RPMI7951 (cell line): ENCODE measurements at places on chromosomes 16 and 17. TPM values are rescaled to one million over a fixed set of nuclear protein-coding genes. Genes with fewer than 3 reads are reported as not detected.
A peak's percentile ranks its signal among the peaks of the same experiment; 100 is the strongest.

DNA sequence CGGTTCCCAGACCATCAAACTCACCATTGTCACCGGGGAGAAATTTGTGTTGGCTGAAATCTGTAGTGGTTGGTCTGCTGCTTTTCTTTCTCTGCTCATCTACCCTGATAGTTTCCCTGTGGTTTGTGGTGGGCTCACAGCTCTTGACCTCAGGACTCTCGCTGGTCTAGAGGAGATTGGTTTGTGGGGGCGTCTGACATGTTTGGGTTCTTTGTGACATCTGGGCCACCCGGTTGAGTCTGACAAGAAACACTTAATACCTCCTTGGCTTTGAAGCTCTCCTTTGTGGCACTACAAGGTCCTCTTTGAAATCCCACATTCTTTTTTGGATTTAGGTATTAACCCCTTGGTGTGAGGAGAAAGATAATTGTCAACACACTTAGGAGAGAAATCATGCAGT, 662.0 kb downstream of the WWOX start:
- no peak for DNase-seq

DNA sequence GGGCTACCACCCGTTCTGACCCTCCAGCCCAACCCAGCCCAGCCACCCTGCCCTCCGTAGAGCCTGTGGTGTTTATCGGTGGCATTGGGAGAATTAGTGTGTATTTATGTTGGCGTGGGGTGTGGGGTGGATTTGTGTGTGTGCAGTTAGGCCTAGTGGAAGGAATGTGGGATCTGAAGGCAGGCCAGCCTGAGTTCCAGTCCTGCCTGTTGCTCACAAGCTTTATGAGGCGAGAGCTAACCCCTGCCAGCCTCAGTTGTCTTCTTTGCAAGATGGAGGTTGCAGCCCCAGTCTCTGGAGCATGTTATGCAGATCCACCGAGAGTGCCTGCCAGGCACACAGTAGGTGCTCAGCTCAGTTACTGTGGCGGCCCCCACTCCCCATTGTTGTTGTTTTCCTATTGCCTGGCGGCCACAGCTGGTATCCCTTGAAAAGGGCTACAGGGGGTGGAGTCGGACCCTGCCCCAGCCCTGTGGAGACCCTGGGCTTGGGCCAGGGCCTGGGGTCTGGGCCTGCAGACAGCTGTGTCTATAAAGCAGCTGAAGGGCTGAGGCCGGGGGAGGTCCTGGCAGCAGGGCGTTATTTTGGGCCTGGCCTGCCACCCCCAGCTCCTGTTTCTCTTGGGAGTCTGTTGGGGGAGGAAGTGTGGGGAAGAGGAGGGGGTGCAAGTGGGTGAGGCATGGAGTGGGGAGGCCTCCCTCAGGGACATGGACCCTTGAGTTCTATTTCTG, 5.1 kb downstream of the ERBB2 start:
- DNase-seq: no peak

GRCh38 chr17:28675980-28676379, 14.0 kb downstream of the SUPT6H start:
- no peak for DNase-seq

DNA sequence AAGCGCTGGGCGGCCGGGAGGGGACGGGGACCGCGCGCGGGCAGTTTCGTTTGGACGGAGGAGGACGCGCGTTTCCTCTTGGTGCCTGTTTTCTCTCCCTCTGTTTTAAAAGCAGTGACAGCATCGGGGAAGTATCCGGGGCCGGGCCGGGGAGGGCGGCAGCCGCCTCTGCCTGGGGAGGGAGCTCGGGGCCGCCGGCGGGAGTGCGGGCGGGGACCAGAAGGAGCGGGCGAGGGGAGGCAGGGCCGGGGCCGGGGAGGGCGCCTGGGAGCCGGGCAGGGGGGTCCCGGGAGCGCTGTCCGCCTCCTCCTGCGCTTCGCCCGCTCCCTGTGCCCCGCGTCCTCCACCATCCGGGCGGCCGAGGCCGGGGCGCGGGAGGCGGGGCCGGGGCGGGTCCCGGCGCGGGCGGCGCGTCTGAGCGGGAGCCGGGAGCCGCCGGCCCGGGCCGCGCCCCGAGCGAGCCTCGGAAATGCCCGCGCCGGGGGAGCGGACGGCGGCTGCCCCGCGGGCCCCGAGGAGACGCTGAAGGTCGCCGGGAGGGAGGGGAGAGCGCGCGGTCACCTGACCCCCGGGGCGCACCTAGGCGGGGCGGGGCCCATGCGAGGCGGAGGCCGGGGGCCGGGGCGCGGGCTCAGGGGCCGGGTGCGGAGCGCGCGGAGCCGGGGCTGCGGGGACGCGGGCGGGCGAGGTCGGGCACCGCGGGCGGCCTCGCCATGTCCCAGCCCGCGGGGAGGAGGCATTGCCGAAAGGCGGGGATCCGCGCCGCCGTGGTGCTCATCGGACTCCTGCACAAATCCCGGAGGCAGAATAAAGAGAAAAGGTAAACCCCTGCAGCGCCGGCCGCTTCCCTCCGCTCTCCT, 57.3 kb downstream of the RAP1GAP2 start:
- no peak for DNase-seq

- peak; percentile 45 for DNase-seq
Measured at GRCh38 chr17:1082579-1082978, 85.7 kb downstream of the TIMM22 start.

Gene CMTM1
- total RNA-seq: 6.0 and 6.4 TPM in 2 replicates

GRCh38 chr16:87791295-87792204, 25.8 kb upstream of the KLHDC4 start:
- no peak for DNase-seq

DNA sequence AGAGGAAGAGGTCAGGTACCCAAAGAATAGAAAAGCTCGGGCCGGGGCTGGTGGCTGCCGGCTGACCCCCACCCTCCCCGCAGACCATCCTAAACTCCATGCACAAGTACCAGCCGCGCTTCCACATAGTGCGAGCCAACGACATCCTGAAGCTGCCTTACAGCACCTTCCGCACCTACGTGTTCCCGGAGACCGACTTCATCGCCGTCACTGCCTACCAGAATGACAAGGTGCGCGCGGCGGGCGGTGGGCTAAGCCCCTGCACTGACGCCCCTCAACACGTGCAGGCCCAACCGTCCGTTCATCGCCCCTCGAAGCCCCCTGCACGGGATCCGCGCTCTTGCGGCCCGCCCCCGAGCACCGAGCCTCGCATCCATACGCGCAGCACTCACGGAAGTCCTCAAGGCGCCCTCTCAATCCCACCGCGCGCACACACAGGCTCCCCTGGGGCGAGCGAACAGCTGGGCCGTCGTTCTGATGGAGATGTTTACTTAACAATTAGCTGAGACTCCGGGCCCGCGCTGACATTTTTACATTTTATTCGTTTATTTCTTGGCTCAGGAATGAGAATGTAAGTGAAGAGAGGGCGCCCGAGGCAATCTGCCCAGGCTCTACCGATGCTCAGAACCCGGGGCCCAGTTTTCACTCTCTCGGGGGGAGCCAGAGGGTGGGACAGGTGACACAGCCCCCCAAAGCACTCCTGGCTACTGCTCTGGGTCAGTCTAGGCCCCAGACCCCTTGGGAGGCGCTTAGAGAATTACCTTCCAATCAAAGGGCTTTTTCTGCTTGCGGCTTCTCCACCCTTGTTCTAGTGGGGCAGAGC, 3.5 kb downstream of the TBX2 start:
- DNase-seq: no peak

GRCh38 chr17:58234512-58234911, 3.9 kb upstream of the LPO start:
- DNase-seq: no peak

DNA sequence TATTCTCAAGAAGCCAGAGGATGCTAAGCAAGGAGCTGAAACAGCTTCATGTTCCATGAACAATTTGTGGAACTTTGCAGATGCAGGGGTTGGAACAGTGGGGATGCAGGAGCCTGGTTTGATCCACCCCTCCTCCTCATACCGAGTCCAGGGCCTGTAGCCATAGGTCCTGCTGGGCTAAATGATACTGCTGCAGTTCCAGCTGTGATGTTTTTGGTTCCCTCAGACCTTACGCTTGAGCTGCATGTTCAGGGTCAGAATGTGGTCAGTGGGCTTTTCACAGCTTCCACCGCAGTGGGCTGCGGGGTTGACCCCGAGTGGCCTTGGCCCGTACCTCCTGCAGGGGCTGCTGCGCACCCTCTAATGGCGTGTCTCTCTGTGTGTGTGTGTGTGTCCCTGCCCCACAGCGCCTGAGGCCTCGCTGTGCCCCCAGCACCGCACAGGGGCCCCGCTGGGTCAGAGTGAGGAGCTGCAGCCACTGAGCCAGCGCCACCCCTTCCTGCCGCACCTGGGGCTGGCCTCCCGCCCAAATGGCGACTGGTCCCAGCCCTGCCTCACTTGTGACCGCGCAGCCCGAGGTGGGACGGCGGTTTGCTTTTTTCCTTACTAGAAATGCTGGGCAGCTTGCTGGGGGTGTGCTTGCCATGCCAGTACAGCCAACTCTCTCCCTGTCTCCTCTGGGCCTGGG, 48.2 kb downstream of the EPN2 start:
- no peak for DNase-seq

Gene SGCA
- total RNA-seq: not detected in 2 replicates

GRCh38 chr17:81489012-81489997, 23.3 kb downstream of the ACTG1 start:
- no peak for DNase-seq

Gene HSD17B2
- total RNA-seq: 1.4 and 2.6 TPM in 2 replicates

- no peak for DNase-seq
Measured at GRCh38 chr17:34378664-34379101, 15.7 kb upstream of the CCL1 start.

DNA sequence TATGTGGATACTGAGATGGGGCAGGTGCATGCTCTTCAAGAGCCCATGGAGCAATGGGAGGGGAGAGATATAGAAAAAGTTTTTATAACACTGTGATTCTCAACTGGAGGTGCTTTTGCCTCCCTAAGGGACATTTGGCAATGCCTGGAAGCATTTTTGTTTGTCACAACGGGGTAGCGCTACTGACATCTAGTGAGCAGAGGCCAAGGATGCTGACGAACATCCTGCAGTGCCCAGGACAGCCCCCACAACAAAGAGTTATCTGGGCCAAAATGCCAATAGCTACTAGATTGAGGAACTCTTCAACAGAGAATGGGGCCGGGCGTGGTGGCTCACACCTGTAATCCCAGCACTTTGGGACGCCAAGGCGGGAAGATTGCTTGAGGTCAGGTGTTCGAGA, 67.2 kb upstream of the CLEC3A start:
- no peak for DNase-seq

- peak; percentile 94 for DNase-seq
Measured at GRCh38 chr16:66714654-66715307, 18.2 kb upstream of the CMTM4 start.

GRCh38 chr16:9251026-9251425, 159.6 kb downstream of the HAPSTR1 start:
- DNase-seq: no peak

Gene ABCA3
- total RNA-seq: 0.20 and 0.60 TPM in 2 replicates

GRCh38 chr17:76547183-76547641, 7.4 kb downstream of the PRCD start:
- peak; percentile 77 for DNase-seq

GRCh38 chr16:57315416-57315815, 30.9 kb upstream of the PLLP start:
- DNase-seq: no peak

Gene SLC47A2
- total RNA-seq: not detected in 2 replicates

Gene EVI2A
- 16.6 and 21.7 TPM in 2 replicates for total RNA-seq

- DNase-seq: no peak
Measured at GRCh38 chr17:33154869-33155455, 138.1 kb downstream of the ASIC2 start.

Gene CEP112
- 3.1 and 5.9 TPM in 2 replicates for total RNA-seq

DNA sequence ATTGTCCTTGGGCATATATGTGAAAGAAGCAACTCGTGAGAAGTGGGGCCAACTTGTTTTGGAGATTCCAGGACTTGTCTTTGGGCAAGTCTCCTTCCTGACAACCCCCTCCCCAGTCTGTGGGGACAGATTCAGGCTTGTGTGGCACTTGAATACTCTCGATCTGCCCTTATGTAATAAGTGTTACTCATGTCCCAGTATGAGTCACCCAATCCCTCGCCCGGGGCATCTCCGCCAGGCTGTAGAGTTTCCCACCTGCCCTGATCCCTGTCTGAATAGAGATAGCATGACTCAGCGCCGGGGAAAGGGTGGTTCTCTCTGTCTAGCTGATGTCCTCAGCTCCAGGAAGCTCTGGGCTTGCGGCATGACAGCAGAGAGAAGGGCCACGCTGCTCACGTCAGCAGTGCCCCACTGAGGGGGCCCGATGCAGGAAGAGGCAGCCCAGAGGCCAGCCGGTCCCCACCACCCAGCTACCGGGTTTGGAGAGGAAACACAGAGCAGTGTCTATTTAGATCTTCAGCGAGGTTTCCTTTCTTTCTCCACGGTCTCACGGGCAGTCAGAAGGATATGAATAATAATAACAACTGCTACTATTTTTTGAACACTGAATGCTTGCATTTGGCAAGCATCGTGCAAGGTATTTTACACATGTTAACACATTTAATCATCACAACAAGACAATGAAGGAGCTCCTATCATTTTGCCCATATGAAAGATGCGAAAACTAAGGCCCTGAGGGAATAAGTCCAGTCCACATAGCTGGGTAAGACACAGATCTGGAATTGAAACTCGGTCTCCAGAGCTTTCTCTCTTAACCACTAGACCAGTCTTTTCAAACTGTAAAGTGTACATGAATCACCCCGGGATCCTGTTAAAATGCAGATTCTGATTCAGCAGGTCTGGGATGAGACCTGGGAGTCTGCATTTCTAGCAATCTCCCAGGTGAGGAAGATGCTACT, 426.7 kb upstream of the MAF start:
- DNase-seq: peak; percentile 99

DNA sequence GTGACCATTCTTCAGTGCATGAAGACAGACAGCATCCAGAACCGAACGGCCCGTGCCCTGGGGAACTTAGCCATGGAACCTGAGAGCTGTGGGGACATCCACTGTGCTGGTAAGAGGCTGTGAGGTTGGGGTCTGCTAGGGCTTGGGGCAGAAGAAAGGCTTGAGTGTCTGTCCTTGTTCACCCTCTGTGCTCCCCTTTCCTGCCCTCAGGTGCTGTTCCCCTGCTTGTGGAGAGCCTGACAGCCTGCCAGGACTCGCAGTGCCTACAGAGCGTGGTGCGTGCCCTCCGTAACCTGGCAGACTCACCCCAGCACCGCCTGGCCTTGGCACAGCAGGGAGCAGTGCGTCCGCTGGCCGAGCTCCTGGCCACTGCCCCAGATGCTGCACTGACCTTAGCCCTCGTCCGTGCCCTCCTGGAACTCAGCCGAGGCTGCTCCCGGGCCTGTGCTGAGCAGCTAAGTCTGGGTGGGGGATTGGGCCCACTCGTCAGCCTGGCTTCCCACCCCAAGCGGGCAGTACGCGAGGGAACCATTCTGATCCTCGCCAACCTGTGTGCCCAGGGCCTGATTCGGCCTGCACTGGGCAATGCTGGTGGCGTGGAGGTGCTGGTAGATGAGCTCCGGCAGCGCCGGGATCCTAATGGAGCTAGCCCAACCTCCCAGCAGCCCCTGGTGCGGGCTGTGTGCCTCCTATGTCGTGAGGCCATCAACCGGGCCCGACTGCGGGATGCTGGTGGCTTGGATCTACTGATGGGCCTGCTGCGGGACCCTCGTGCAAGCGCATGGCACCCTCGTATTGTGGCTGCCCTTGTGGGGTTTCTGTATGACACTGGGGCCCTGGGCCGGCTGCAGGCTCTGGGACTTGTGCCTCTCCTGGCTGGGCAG, 2.9 kb downstream of the ARMC5 start:
- no peak for DNase-seq

- DNase-seq: no peak
Measured at GRCh38 chr16:21610006-21610544, 10.7 kb downstream of the METTL9 start.

- DNase-seq: no peak
Measured at GRCh38 chr17:56231693-56232092, 78.4 kb downstream of the ANKFN1 start.

- DNase-seq: peak; percentile 65
Measured at GRCh38 chr17:82931699-82932517, 92.1 kb upstream of the ZNF750 start.
